Dorsolateral prefrontal cortex (tissue), 122 donors: ENCODE measurements at places on chromosomes 4 and X.

DNA sequence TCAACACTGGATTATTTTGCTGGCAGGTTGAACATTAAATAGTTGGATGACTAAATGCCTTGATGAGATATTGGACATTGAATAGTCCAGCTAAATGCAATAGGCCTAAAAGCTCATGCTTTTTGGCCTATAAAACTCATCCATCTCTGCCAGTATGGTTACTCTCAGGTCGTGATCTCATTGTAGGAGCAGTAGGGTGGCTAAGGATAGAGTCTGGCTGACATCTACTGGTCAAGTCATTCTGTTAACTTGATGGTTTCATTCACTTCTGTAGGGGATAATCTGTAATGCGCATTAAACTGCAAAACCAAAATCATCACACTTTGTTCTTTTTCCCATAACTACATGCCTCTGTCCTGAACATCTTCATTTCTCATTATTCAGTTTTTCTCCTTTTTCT is 227.0 kb downstream of the DKK2 start:
- DNase-seq: no peak

DNA sequence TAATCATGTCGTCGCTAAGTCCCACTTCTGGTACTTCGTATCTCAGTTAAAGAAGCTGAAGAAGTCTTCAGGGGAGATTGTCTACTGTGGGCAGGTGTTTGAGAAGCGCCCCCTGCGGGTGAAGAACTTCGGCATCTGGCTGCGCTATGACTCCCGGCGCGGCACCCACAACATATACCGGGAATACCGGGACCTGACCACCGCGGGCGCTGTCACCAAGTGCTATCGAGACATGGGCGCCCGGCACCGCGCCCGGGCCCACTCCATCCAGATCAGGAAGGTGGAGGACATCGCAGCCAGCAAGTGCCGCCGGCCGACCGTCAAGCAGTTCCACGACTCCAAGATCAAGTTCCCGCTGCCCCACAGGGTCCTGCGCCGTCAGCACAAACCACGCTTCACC is 11.3 kb downstream of the PNCK start:
- DNase-seq: no peak

- DNase-seq: no peak
Measured at GRCh38 chrX:97200454-97200853, 316.7 kb downstream of the RPA4 start.

GRCh38 chr4:8589823-8590545 is 2.6 kb upstream of the CPZ start:
- peak; percentile 56 for DNase-seq

DNA sequence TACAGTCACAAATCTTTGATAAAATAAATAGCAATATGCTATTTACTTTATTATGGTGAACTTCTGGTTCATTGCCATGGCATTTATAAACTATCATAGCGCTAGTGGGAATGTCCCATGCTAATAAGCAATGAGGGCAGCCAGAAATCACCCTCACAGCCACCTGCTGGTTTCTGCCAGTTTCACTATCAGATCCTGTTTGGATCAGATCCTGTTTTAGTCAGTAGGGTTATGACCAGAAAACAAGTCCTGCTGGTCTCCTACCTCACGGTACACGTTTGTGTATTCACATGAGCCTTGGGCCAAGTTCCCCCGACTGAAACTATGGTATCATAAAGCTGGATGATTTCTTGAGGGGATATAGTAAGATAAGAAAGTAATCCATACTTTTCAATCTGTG is 17.7 kb downstream of the FOXR2 start:
- no peak for DNase-seq

DNA sequence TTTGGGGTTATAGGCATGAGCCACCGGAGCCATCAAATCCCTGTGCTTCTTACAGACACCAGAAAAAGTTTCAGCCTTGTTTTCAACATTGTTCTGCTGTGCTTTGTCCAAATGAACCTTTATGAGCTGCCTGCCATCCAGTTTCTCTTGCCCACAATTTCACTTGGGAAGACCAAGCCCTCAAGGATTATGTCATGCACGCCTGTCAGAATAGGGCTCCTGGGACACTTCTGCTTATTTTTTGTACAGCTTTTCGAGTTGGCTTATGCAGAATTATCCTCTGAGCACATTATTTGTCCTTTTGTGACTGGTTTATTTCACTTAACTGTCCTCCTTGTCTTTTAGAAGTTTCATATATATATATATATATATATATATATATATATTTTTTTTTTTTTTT is 16.2 kb downstream of the UBE2K start:
- no peak for DNase-seq

- no peak for DNase-seq
Measured at GRCh38 chr4:158968961-158969360, 133.9 kb upstream of the RAPGEF2 start.

DNA sequence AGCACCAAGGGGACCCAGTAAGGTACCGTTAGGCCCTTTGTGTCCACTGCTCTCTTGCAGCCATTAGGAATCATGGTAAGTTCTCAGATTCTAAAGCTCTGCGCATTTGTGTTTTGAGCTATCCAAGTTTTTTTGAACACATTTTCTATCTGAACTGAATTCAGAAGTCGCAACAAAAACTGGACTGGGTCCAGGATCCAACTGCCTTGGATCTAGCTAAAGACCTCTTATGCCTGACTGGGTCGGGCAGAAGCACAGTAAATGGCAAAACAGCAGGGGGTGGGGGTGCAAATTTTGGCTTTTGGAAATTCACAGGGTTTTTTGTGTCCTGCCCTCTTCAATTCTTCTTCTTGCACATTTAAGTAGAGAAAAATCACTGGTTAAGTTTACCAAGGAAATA is 30.0 kb downstream of the RCHY1 start:
- DNase-seq: no peak

DNA sequence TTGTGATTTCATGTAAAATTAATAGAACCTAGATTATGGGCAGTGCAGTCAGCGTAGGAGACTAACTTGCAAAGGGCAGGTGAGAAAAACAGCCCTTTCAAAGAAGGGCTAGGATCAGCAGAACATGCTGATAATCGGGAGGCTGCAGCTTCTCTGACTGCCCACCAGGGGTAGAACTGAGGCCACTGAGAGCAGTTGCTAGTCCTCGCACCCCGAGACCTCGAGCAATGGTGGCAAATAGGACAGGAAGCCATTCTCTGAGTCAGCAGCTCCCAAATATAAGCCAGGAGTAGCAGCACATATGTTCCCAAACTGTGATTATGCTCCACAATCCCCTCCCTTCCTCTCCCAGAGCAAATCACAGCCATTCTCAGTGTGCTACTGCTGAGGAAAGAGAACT is 186.5 kb downstream of the MSL3 start:
- DNase-seq: no peak

- DNase-seq: no peak
Measured at GRCh38 chr4:171924746-171925376, 111.7 kb downstream of the GALNTL6 start.
